Mesothelial cell of epicardium (in vitro differentiated cells): ENCODE measurements at places on chromosomes 11 and 22. TPM values are rescaled to one million over a fixed set of nuclear protein-coding genes. Genes with fewer than 3 reads are reported as not detected.

Gene OR51Q1
- total RNA-seq: not detected in 3 replicates

GRCh38 chr22:39233710-39234471, 10.9 kb downstream of the PDGFB start:
- no peak for DNase-seq

GRCh38 chr22:49548356-49549202, 279.1 kb downstream of the BRD1 start:
- no peak for DNase-seq

Gene C22orf31
- 0.44 to 0.45 TPM in 2 of 3 replicates, not detected in the other for total RNA-seq

- no peak for DNase-seq
Observed at GRCh38 chr11:129319751-129320150, 55.9 kb upstream of the BARX2 start.

DNA sequence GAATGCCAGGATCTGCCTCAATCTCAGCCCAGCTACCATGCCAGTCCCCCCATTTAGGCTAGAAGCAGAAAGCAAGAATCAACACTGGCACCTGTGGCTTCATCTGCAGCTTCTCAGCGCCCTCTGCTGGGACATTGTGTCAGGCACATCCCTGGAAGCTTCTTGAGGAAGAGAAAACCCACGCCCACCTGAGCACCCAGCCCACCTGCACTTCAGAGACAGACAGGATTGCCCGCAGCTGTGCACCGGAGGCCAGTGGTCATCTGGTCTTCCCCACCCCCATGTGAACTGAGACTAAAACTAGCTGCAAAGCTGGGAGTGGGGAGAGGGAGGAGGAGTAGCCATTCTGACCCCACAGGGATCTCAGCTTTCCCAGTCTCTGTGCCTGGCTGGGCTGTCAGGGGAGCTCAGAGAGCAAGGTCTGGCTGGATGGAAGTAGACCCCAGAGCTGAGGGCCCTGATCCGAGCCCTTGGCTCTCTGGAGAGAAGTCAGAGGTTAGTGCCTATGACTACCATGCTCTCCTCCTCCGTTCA, 66.8 kb downstream of the FEZ1 start:
- DNase-seq: peak; percentile 54

DNA sequence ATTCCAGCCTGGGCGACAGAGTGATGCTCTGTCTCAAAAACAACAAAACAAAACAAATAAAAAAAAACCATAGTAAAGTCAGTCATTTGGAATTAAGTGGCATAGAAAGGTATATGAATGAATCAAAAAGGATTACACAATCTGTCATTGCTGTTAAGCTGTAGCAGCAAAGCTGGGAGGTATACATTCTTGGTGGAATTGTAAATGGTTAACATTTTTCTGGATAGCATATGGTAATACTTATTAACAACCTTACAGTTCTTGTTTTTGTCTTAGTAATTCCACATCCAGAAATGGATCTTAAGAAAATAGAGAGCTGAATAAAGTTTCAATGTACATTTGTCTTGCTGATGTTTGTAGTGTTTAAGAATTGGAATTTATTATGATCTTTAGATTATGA, 30.0 kb downstream of the DDX10 start:
- DNase-seq: no peak

GRCh38 chr11:36532941-36533601, 23.0 kb upstream of the TRAF6 start:
- no peak for DNase-seq

Gene TMPRSS13
- total RNA-seq: 10.4 to 11.3 TPM (median 10.9 TPM) in 3 replicates

Gene CCDC34
- 11.1 to 13.9 TPM (median 13.5 TPM) in 3 replicates for total RNA-seq

GRCh38 chr11:44886790-44887140, 63.9 kb downstream of the TP53I11 start:
- DNase-seq: no peak

DNA sequence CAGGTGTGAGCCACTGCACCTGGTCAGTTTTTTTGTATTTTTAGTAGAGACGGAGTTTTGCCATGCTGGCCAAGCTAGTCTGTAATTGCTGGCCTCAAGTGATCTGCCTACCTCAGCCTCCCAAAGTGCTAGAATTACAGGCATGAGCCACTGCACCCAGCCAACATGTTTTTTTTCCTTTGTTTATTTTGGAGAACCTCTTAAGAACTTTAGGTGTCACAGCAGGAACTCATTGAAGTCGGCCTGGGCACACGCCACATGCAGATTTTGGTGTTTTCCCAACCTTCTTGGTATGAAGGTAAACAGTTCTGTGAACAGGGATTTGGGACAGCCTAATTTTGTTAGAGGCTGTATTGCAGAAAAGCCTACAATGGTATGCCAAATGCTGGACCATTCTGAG, 9.4 kb downstream of the DIXDC1 start:
- DNase-seq: no peak

DNA sequence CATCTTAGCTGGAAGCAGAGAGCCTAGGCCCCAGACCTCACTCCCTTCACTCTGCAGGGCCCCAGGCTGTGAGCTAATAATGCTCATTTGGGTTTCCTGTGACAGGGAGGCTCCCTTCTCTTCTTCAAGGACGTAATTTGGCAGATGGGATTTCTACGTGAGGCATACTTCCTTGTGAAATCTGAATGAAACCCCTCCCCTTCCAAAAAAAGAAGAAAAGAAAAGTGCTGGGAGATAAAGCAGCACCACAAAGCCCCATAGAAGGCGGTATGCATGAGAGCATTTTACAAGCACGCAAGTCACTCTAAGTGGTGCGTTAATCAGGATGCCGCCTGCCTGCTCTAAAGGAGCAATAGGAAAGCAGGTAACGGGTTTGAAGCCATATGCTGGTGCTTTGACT, 5.7 kb downstream of the P2RX3 start:
- DNase-seq: no peak

GRCh38 chr11:110808248-110808647, 96.0 kb upstream of the ARHGAP20 start:
- no peak for DNase-seq

DNA sequence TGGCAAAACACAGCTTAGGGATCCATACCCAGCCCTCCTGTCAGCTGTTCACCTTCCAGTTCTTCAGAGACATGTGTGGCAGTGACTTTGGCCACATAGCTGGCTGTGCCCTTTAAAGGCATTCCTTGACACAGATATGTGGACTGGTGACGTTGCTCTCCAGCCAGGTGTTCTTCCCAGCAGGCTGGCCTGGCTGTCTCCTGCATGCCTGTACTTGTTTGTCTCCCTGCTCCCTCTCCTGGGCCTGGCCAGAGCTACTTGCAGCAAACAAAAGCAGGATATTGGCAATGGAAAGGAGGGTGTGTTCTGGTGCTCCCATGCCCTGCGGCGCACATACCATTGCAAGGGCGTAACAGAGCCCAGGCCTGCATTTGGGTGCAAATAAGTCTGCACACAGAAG, 38.3 kb downstream of the PIK3IP1 start:
- no peak for DNase-seq

- DNase-seq: no peak
Observed at GRCh38 chr22:46547883-46548244, 10.4 kb upstream of the CELSR1 start.

DNA sequence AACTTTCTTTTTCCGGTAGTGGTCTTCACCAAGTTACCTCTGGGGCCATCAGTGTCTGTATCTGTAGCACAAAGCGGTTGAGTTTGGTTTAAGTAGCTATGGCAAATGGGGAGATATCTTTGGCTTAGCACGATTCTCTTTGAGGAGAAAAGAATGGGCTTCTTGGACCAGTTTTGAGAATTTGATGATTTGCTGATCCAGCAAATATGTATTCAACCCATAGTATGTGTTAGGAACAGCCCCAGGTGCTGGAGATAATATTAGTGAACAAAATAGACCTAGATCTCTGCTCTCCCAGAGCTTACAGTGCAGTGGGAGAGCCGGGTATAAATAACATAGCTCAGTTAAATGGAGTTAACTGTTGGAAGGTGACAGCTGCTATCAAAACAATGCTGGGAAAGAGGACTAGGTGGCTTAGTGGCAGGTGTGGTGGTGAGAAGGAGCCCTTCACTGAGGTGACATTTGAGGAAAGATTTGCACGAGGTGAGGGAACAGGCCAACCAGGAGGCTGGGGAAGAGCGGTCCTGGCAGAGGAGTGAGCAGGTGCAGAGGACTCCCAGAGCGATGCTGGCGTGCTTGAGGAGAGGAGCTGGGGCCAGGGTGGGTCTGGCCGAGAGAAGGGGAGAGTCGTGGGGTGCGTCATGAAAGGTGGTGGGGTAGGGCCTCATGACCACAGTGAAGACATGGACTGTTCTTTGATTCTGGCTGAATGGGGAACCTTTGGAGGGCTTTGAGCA, 5.0 kb downstream of the TBC1D22A start:
- DNase-seq: no peak

DNA sequence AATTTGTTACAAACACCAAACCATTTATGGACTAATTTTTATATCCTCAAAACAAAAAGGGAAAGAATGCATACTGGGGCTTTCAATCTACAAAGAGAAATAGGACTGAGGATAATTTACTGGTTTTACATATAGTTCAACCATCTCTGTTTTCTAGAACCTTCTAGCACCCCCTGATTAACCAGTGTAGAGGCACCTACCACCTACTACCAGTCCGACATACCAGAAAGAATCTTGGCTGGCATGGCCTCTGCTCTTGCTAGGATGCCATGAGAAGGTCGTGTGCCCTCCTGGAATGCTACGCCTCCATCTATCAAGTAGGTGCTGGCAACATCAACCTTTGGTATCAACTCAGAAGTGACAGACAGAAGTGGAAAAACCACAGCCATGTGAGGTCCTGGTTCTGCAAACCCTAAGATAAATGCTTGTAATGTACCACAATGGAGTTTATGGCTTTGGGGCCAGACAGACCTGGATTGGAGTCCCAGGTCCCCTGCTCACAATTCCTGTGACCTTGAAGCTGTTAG, 28.2 kb downstream of the MYH9 start:
- no peak for DNase-seq

GRCh38 chr22:25346859-25347751, 127.7 kb downstream of the CRYBB2 start:
- DNase-seq: no peak

Gene RIN1
- total RNA-seq: 6.7 to 7.1 TPM (median 7.0 TPM) in 3 replicates

DNA sequence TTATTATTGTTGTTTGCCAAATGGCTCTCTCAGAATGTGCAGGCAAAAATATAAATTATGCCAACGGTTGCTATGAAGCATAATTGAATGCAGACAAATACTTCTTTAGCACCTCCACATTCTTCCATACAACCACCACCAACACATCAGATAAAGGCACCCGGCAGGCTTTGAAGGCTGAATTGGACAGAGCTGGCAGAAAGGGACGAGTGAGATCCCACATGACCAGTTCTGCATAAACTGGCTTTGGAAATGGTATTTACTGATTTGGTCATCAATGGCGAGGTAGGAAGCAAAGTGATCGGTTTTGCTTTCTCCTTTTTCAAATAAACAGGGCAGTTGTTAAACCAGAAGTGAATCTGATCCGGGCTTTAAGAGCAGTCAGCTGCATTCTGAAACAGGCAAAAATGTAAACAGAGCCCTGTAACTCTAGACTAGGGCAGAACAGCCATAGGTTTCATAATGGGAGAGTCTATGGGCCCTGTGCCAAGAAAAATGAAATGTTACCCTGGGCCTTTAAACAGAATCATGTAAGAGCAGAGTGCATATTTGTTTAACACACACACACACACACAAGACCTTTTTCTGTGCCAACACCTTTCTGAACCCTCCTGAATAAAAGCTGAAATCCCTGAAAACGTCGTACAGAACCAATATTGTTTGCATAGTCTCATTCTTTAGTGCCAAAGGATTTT, 97.7 kb downstream of the MPPED2 start:
- DNase-seq: no peak

DNA sequence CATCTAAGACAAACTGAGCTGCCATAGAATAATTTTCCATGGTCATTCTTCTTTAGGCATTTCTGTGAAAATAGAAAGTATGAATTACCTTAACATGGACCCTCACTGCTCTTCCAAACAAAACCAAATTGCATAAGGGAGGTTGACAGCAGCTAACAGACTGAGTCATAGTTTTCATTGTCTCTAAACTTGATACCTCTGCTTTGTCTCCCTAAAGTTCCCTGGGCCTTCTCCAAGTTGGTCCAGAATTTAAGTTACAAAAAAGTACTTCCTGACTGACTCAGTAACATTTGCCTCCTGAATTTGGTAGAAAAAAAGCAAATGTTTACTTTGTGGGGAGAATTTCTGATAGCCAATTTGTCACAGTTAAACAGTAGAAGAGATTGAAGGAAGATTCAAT, 3.0 kb downstream of the OR8D1 start:
- no peak for DNase-seq

Gene CEP126
- 3.2 to 3.6 TPM (median 3.4 TPM) in 3 replicates for total RNA-seq

GRCh38 chr22:42301077-42301741, 30.8 kb upstream of the TCF20 start:
- no peak for DNase-seq
